ENCODE measurements at places on chromosomes 11 and 22.

DNA sequence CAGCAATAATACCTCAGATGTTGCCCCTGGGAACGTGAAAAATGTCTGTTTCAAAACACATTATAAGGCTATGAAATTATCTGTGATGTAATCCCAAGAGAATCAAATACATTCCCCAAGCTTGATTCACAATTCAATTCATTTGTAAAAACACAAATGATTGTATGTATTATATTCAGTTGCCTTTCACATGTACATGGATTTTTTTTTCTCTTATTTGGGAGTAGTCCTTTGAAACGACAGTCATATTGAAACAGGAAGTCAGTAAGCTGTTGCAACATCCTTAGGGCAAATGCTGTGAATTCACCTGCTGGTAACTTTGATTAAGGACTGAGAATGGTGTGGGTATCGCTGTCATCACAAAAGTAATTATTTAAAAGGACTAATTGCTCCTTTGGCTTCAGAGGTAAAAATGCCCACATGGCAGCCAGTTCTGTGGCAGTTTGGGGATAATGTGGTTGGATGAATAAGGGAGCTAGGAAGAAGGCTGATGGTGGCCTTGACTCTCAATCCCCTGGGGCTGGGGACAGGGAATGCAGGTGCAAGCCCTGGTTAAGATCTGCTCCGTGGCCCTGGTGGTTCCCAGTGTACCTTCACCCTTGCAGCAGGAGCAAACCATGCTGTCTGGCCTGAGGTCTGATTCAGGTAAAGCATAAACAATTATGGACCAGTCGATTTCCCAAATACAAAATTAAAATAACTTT lies 13.2 kb downstream of the EHF start:
- DNase-seq: no peak

DNA sequence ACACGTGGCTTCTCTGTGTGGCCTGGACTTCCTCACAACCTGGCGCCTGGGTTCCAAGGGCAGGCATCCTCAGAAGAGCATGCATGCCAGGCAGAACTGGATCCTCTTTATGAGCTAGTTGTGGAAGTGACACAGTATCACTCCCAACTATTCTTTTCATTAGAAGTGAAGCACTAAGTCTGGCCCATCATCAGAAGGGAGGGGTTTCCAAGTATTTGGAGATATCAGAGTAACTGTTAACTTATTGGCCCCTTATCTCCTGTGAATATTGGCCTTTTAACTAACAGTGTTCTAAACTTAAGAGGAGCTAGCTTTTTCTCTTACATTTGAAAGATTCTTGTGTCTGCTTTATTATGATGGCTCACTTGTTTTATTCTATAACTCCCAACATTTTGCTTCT lies 35.5 kb downstream of the FDX1 start:
- DNase-seq: no peak

DNA sequence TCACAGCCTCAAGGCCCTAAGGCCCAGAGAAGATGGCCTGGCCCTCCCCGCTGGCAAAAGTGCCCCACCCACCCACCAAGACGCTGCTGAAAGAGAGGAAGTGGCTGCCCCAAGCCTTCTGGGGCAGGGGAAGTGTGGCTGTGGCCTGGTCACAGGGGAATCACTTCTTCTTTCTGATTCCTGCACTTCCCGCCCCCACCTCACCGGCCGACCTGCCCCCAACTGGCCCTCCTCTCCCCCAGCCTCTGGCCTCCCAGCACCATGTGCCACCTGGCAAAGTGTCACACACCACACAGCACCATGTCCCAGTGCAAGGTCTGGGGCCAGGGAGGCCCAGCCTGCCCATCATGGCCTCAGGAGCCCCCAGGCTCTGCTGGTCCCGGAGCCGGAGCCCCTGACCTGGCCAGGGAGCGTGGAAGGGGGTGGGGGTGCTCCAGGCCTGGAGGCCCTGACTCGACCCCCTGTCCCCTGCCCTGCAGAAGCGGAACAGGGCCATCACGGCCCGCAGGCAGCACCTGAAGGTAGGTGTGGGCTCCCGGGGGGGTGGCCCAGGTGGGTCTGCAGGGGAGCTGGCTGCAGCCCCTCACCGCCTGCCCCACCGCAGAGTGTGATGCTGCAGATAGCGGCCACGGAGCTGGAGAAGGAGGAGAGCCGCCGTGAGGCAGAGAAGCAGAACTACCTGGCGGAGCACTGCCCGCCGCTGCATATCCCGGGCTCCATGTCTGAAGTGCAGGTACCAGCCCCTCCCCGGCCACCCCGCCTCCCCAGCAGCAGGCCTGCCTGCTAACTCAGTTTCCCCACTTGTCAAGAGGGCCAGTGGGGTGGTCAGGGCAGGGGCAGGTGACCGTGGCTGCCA lies 1.4 kb downstream of the TNNI2 start:
- DNase-seq: no peak

DNA sequence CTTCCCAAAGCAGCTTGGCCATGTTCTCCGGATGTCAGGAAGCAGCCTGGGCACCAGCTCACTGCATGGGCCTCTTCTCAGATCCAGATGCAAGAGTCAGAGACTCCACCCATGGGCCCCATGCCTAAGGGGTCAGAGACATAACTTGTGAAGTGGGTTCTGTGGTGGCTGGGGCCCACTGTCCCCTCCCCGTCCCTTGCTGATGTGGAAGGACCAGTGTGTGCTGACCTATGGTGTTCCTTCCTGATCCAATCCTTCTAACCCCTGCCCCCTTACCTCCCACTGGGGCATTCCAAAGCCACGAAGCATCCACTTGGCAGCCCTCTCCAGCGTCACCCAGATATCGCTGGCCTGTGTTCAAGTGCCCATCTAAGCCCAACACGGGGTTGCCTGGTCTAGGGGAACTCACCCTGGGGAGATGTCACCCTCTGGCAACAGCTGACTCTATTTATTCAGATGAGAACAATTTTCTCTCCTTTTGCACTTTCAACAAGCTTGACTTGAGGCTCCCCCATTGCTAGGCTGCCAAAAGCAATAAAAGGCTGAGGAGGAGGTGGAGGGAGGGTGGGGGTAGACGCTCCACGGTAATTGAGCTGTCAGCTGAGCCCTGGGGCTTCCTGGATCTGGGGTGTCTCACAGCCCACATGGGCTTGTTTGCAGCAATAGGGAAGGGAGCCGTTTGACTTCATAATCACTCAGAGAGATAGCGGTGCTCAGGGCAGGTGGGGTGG lies 158.5 kb downstream of the ADAMTS15 start:
- DNase-seq: peak; percentile 46

DNA sequence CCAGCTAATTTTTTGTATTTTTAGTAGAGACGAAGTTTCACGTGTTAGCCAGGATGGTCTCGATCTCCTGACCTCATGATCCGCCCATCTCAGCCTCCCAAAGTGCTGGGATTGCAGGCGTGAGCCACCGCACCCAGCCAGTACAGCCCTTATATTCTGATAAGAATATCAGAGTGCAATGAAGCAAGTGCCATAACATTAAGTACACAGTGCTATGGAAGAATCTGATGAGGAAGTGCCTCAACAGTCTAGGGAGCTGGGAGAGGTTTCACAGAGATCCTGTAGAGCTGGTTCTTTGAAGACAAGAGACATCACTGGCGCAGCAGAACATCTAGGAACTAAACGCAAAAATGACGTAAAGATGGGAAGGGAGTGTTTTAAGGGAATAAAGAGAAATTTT lies 2.1 kb downstream of the RTCB start:
- DNase-seq: no peak

- peak; percentile 41 for DNase-seq
Observed at GRCh38 chr22:37021710-37022482, 2.4 kb downstream of the MPST start.

- no peak for DNase-seq
Observed at GRCh38 chr22:46290843-46291785, 5.6 kb upstream of the GTSE1 start.

GRCh38 chr11:17564687-17565042 lies 17.6 kb downstream of the OTOG start:
- no peak for DNase-seq

GRCh38 chr11:63869683-63870082 lies 30.8 kb downstream of the MARK2 start:
- DNase-seq: no peak

- no peak for DNase-seq
Observed at GRCh38 chr11:76120513-76121101, 85.7 kb downstream of the WNT11 start.

DNA sequence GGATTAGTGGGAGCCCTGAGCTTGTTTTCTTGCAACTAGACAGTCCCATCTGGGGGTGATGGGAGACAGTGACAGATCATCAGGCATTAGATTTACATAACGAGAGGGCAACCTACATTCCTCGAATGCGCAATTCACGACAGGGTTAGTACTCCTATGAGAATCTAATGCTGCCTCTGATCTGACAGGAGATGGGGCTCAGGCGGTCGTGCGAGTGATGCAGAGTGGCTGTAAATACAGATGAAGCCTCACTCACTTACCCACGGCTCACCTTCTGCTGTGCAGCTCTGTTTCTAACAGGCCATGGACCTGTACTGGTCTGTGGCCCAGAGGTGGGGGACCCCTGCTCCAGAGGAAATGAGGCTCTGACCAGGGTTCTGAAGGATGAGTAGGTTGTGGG lies 125.5 kb downstream of the FBXO7 start:
- no peak for DNase-seq

DNA sequence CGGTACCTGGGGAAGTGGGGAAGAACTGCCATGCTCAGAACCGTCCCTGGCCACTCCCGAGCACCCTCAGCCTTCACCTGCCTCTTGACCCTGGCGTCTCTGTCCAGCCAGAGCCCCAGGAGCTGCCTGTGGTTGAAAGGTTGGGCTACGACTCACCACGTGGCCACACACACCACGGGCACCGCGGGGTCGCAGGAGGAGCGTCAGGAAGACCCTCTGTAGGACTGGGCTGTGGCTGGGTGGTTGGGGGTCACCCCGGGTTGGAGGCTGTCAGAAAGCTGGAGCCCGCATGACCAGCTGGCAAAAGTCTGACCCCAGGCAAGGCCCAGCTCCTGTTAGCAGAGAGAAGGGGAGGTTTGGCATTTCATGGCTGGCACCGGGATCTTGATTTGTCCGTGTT lies 11.5 kb downstream of the KRTAP5-5 start:
- DNase-seq: no peak

DNA sequence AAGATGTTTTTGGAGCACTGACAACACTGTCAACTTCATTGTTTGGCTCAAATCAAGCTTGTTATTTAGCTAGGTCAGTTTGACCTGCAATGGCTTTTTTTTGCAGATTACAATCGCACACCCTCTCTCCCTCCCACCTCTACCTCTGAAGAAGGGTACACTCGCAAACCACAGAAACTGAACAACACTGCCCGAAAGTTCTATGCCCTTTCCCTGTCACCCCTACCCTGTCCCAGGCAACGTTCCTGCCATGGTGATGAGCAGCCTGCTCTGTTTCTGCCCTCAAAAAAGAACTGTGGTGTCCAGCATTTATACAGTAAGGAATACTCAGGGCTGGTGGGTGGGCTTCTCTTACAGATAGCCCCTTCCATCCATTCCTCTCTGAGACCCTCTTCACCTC lies 33.7 kb downstream of the SC5D start:
- DNase-seq: no peak

- no peak for DNase-seq
Observed at GRCh38 chr22:23789638-23790037, 2.9 kb downstream of the SMARCB1 start.

- peak; percentile 4 for DNase-seq
Observed at GRCh38 chr11:121291896-121292494, 576 bp upstream of the SC5D start.

GRCh38 chr22:26445577-26446275 lies 16.7 kb downstream of the ASPHD2 start:
- DNase-seq: no peak

GRCh38 chr11:90134478-90135003 lies at the start of gene NAALAD2:
Gene NAALAD2, plus strand, starts transcription at chr11:90134663. Its CDS starts 96 bp downstream, at chr11:90134759.
- DNase-seq: peak; percentile 59
